ENCODE measurements at places on chromosomes 3 and 15. TPM values are rescaled to one million over a fixed set of nuclear protein-coding genes. Genes with fewer than 3 reads are reported as not detected.

STX19 gene
- total RNA-seq: not detected

RTP3 gene
- not detected for total RNA-seq

EIF1B gene
- 89.6 TPM for total RNA-seq

EOMES gene
- 1.2 TPM for total RNA-seq

TMEM41A gene
- 19.8 TPM for total RNA-seq

DPPA2 gene
- total RNA-seq: not detected

OR5K2 gene
- total RNA-seq: not detected

ZNF860 gene
- total RNA-seq: 0.14 TPM

TEX55 gene
- not detected for total RNA-seq

DNA sequence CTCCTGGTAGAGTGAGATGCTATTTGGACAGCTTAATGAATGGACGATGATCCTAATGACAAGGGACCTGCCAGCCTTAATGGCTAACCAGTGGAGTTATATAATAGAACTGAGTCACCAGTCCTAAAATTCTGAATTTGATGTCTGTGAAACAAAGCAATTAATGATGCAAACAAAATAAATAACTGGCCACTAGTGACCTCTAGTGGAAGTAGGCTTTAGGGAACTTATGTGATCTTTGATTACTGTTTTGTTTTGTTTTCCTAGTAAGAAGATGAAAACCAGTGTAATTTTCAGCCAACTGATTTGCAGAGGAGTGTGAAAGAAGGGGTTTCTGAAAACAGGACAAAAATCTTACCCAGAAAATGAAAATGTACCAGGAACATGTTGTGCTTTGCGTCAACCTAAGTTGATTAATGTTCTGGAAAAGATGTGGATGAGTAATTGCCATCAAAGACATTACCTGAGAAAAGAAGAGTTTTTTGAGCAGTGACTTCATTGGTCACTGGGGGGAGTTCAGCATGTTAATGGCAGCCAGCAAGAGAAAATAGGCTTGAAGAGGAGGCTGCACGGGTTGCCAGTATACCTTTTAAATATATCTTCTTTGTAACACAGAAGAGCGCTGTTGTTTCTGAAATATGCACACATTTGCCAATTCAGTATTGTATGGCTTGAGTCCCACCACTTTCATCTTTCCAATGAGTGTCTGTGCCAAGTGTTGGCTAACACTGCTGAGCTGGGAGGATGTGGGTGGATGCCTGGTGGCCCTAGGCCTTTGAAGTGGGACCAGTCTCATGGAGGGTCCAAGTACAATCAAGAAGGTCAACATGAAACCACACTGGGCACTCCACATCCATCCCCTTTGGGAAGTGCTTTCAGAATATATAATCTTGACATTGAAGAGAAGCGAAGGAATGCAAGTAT is 9.3 kb downstream of the VEPH1 start:
- no peak for DNase-seq

- DNase-seq: no peak
These were observed 43.1 kb upstream of the SACM1L start for GRCh38 chr3:45646051-45646585.

- no peak for DNase-seq
These were observed 37.9 kb upstream of the TSC22D2 start for GRCh38 chr3:150370122-150370602.

GRCh38 chr3:45513041-45513440 is 81.5 kb upstream of the LIMD1 start:
- DNase-seq: no peak

- no peak for DNase-seq
These were observed 380.2 kb downstream of the TIGIT start for GRCh38 chr3:114674036-114674435.

GRCh38 chr3:23389089-23389488 is 186.0 kb downstream of the UBE2E2 start:
- DNase-seq: no peak

- no peak for DNase-seq
These were observed 17.3 kb upstream of the SNTN start for GRCh38 chr3:63635186-63635585.

DNA sequence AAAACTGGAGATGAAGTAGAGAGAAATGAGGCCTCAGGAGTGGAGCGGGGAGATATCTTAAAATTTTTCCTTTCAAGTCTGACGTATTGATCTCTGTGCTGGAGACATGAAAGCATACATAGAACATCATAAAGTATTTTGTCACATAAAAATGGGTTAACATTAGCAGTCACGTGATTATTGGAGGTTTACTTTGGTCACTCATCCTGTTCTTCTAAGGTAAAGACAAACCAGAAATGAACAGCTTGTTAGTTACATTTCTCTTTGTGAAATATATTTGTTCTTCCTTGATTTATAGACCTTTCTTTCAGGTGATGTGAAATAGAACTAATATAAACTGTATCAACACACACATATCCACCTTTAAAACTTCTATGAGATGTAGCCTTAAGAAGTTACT is 324.1 kb downstream of the SQOR start:
- DNase-seq: no peak

- peak; percentile 32 for DNase-seq
These were observed at the start of gene SLCO2A1 for GRCh38 chr3:134029734-134030378. Gene SLCO2A1 (minus strand): TSS chr3:134029925. CDS start chr3:134029802, 123 bp downstream.

DNA sequence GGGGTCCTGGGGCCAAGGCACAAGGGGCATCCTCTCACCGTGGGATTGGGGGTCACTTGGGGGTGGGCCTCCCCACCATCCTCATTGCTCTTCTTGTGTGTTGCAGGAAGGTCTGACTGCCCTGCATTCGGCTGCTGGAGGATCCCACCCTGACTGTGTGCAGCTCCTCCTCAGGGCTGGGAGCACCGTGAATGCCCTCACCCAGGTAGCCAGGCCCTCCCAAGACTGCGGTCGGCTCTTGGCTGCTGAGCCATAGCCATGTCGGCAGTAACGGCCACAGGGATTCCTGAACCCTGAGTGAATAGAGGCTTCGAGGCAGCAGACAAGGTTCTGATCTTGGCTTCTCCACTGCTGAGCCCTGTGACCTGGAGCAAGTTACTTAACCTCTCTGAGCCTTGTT is 19.7 kb downstream of the ANKDD1A start:
- no peak for DNase-seq

DNA sequence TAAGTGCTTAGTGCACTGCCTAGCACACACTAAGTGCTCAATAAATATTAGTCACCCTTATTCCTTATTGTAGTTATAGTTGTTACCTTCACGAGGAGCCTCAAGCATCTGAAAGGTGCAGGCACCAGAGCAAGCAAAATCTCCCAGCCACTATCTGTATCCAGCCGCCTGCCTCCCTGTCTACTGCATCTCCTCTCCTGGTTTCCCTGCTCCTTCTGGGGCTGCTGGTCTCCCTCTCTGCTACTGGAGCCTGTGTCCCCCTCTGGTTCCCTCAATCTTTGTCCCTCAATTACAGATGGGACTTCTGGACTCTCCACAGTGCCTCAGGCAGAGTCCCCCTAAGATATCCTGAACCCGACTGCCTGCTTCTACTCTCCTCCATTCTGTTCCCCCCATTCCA is 18.8 kb downstream of the MYL3 start:
- no peak for DNase-seq

- no peak for DNase-seq
These were observed 55.5 kb upstream of the MRPS22 start for GRCh38 chr3:139288266-139288821.

GRCh38 chr3:170057550-170057949 is 19.8 kb downstream of the GPR160 start:
- DNase-seq: no peak

DNA sequence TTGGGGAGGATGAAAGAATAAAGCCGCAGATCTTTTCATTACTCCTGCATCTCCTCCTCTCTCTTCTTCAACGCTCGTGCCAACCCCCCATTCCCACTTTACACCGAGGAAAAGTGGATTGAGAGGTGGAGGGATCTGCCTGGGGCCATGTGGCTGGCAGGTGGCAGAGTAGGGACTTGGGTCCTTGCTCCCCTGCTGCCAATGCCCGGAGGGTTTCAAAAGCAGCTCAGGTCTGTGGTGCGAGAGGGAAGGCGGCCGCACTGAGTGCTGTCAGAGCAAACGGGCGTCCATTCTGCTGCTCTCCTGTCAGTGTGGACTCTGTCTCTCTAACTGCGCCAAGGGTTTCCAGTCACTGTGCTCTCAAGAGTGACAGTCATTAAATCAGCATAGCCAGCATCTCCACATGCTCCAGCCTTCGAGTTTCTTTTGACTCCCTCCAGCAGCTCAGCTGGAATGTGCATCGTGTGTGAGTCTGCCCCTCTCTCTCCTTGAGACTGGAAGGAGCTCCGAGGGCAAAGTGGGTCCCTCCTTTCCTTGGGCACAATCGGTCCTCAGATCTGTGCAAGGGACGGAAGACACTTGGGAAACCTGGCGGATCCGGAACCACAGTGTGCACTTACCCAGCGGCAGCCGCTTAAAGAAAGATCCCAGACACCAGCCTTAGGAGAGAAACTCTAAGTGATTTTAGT is 68.6 kb downstream of the VGLL4 start:
- DNase-seq: no peak

- no peak for DNase-seq
These were observed 2.0 kb downstream of the PXYLP1 start for GRCh38 chr3:141233457-141234161.

GRCh38 chr3:64924961-64925360 is 237.2 kb upstream of the ADAMTS9 start:
- no peak for DNase-seq

GRCh38 chr3:126127904-126128303 is 44.0 kb upstream of the SLC41A3 start:
- no peak for DNase-seq

GRCh38 chr3:21435871-21436270 is 315.1 kb downstream of the ZNF385D start:
- no peak for DNase-seq

- DNase-seq: no peak
These were observed 4.1 kb downstream of the FLNB start for GRCh38 chr3:58012302-58012701.

Data from activated T-cell treated with anti-CD3 and anti-CD28 coated beads, Interleukin-2, amount 50 U/mL, for 72 hours (primary cell).